ENCODE measurements at places on chromosomes 2 and 18.

GRCh38 chr18:2192562-2192961, 378.7 kb downstream of the METTL4 start:
- DNase-seq, result no peak

DNA sequence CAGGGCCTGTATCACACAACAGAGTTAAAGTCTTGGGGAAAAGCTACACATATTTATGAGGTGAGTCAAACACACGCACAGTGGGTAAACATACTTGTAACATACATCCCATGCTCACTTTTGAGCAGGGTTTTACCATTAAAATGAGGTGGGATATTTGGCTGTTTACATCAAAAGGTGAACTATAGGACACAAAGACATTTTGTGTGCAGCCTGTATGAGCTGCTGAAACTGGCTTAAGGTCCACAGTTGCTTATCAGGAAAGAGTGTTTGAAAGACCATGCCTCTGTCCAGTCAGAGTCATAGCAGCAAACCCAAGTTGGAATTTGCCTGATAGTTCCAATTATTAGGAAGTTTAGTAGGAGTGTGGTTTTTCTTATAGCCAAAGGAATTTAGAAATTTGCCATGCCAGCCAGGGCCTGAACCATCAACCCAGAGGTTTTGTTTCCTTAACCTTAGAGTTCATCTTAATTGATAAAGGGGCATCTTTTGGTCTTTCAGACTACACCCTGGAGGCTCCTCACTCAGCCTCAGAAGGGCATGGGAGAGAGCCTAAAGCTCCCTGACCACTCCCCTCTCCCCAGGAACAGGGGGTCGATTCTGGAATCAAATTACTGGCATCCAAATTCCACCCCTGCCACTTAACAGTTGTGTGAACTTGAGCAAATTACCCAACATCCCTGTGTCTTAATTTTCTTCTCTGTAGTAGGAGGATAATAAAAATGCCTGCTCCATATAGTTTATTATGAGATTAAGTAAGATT, 29.9 kb upstream of the L3MBTL4 start:
- no peak for DNase-seq

DNA sequence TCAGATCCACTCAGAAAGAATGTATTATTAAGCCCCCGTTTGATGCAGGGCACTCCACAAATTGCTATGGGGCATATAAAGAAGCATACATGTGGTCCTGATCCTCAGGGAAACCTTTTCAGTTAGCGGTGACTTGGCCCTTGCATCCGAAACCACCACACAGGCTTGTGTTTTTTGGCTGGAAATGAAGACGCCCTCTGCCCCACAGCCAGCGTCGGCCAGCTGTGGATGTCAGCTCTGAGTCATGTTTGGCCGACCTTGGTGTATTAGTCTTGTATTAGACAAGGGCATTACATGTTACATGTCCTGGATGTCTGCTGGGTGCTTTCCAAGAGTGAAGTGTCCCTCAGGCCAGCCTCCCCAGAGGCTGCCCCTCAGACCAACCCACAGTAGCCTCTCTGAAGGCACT, 107.6 kb upstream of the MAP3K20 start:
- DNase-seq, result peak; percentile 39

- DNase-seq, result no peak
These were observed 104.6 kb downstream of the SS18 start for GRCh38 chr18:25985707-25986394.

DNA sequence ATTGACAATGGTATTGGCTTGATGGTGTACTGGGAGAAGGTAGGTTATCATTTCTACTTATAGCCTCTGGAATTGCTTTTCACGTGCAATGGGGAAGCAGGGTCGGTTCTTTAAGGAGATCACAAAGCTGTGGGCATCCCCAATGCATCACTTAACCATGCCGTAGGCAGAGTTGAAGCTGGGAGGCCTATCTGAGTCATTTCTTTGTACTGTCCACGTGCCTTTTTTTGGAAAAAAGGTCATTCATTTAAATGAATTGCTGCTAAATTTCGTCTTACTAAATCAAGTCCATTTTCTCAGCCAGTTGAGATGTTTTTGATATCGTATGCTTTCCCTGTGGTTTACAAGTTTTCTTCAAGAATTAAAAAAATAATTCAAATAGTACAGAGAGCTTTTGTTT, 17.2 kb upstream of the GYPC start:
- no peak for DNase-seq

DNA sequence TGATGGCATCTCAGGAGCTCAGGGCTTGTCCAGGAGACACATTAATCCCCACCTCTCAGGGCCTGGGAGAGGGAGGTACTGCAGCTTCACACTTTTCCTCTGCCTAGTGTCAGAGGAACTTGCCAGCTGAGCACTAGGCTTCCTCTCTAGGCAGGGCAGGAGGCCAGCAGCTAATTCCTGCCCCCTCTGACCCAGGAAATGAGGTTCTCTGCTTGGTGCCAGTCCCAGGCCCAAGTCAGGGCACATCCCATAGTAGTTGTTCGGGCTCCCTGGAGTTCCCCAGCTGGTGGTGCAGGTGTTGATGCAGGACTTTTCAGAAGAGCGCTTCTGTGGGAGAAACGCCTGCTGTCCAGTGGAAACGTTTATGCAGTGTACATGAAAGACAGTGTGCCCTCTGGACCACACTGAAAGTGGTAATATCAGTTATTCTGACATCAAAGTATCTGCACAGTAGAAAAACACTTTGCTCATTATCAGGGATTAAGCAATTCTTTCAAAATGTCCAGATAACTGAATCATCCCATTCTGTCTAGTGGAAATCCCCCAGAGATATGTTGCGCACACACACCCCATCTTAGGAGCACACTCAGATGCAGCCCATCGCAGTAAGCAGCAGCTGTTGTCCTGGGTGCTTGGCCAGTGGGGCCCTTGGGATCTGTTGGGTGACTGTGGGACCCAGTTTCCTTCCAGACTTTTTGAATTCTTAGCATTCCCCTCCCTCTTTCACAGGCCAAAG, 17.8 kb upstream of the SCLY start:
- no peak for DNase-seq
